ENCODE measurements at places on chromosomes 5 and 9.
A peak's percentile ranks its signal among the peaks of the same experiment; 100 is the strongest.

DNA sequence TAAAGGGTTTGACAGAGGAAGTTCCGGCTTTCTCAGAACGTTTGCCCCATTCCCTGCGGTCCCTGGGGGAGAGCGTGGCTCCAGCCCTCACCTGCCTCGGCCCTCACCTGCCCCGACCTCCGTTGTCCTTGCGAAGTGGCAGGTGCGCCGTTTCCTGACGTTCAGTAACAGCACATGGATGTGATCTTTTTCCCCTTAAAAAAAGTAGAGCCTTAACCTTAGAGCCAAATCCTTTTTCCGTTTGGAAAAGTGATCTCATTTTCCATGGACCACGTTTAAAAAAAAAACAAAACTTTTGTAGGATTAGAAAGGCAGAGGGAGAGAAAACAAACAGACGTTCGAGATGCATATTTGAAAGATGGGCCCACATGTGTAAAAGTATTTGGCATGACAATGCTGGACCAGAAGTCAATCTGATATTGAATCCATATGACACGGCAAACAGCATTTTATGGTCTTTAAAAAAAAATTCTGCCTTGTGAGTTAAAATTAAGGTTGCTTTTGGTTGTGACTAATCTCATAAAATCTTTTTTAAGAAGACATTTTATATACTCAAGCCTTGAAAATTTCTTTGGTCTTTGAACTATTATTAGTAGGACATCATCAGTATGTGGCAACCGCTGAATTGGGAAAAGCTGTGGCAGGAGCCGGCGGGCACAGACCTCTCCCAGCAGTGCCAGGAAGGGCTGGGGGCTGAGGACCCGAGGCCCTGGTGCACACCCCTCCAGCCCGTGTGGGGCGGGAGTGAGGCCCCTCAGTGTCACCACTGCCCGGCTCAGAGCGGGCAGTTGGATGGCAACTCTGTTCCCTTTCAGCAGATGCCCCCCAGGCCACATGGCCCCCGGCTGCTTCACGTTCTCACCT, 42.5 kb upstream of the EXOC3 start:
- no peak for DNase-seq

DNA sequence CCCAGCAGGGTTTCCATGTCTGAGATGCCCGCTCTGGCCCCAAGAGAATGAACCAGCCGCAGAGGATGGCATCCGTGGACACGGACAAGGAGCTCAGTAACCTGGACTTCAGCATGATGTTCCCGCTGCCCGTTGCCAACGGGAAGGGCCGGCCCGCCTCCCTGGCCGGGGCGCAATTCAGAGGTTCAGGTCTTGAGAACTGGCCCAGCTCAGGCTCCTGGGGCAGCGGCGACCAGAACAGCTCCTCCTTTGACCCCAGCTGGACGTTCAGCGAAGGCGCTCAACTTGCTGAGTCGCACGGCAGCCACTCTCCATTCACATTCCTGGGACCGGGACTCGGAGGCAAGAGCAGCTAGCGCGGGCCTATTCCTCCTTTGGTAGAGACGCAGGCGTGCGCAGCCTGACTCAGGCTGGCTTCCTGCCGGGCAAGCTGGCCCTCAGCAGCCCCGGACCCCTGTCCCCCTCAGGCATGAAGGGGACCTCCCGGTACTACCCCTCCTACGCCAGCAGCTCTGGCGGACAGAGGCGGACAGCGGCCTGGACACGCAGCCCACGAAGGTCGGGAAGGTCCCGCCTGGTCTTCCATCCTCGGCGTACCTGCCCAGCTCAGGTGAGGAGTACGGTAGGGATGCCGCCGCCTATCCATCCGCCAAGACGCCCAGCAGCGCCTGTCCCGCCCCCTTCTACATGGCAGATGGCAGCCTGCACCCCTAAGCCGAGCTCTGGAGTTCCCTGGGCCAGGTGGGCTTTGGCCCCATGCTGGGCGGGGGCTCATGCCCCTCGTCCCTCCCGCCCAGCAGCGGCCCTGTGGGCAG, 74.4 kb downstream of the INSL6 start:
- DNase-seq: no peak

DNA sequence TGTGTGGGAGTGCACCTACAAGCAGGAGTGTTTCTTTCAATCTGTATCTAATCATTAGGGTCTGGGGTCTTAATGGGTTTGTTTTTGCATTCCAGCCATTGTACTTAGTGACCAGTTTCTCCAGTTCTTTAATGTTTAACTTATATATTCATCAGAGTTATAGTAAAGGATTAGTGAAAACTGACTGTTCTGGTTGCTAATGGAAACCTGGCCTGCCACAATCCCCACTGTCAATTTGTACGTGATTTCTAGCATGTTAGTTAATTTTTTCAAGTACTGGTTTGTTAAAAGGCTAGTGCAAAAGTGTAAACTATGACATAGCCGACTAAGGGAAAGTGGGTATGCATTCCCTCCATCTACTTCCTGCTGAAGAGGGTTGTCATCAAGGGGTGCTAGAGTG, 276.1 kb downstream of the HTR1A start:
- DNase-seq: no peak

DNA sequence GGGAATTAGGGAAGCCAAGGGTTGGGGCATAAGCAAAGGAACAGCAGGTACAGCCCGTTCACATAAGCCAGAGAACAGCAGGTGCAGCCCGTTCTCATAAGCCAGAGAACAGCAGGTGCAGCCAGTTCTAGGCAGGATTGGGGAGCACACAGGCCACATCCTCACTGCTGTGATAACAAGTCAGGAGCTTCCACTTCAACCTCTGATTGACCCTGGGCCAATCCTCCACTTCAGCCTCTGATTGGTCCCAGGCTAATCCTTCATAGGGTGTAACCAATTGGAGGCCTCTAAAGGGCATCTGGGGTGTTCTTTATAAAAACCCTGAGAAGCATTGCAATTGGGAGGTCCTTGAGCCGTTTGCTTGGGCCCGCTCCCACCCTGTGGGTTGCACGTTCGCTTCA, 27.5 kb downstream of the CEL start:
- peak; percentile 78 for DNase-seq

DNA sequence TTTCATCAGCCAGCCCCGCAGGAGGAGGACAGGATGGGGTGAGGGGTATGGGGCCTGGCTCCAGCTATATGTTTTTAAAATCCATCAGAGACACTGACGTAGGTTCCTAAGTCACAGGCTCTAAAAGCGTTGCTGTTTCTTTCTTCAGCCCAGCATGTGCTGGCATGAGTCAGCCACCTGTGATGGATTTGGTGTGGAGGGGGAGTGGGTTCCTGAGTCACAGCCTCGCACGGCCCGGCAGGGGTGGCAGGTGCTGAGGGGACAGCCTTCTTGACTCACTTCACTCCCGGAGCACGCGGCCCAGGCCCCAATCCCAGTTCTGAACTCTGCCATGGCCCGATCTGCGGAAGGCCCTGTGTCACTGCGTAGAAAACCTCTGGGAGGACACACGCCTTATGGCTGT, 38.8 kb upstream of the RPL26L1 start:
- DNase-seq: no peak

DNA sequence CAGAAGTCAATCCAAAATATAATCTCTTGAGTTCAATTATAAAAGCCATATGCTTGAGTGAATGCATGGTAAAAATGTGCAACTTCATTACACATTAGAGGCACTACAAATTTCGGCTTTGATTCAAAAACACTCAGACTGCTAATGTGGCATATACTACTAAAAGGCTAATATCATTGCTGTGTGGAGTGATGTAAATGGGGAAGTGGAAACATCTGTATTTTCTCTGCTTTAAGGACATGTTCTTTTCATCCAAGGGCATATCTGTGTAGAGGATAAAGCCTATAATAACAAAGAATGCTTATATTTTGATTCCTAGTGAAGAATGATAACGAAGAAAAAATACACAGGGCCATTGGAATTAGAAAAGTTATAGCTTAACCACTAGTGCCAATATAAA, 643.9 kb upstream of the ZNF608 start:
- no peak for DNase-seq

- DNase-seq: no peak
These were observed 51.6 kb upstream of the C5orf46 start for GRCh38 chr5:147957901-147958300.

GRCh38 chr5:100562821-100563220, 27.6 kb downstream of the FAM174A start:
- DNase-seq: no peak

GRCh38 chr5:110239786-110240185, 486.7 kb downstream of the TMEM232 start:
- no peak for DNase-seq

DNA sequence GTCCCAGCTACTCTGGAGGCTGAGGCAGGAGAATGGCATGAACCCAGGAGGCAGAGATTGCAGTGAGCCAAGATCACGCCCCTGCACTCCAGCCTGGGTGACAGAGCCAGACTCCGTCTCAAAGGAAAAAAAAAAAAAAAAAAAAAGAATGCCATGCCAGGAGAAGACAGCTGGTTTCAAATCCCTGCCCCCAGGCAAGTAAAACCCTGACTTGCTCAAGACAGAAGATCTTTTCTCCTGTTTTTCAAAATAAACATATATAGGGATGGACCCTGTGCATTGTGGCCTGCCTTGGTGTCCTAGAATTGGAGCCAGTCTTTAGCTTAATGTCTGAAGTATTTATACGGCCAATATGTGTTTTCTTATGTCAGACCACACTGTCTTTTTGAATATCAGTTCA, 177.1 kb downstream of the NR3C1 start:
- no peak for DNase-seq

GRCh38 chr9:72315510-72316311, 49.3 kb downstream of the ZFAND5 start:
- no peak for DNase-seq

DNA sequence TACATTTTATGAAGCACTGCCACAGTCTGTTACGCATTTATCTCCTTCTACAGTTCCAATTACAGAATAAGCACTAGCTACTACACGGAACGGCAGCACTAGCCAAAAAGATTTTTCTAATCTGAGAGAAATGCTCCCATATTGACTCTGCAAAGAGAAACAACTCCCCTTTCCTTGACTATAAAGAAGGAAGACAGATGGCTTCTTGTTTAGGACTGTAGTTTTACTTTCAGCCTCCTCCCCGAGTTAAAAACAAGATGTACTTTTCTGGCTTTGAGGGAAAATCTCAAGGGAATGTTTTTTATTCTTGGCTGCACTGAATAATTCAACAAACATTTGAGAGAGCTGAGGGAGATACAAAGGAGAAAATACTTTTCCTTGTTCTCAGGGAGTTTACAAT, 1.9 kb upstream of the SLC44A1 start:
- DNase-seq: no peak

- no peak for DNase-seq
These were observed 5.3 kb downstream of the PRELID2 start for GRCh38 chr5:145829708-145830361.

- no peak for DNase-seq
These were observed 24.1 kb upstream of the IL6ST start for GRCh38 chr5:56018832-56019231.

DNA sequence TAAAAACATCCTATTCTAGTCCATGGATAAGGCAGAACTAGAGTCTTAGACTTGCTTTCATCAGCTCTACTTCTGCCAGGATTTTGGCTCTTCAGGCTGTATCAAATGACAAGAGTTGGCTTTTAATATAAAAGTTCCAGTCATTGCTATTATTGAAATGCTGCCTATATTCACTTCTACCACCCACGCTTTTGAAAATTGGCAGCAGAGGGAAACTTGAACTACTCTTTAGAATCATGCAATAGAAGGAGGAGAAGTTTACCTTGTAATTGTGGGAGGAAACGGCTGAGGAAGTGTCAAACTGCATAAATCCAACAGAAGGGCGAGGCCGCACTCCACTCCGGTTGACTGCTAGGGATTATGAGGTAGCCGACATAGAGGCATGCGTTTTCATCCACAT, 122.6 kb upstream of the BASP1 start:
- no peak for DNase-seq

DNA sequence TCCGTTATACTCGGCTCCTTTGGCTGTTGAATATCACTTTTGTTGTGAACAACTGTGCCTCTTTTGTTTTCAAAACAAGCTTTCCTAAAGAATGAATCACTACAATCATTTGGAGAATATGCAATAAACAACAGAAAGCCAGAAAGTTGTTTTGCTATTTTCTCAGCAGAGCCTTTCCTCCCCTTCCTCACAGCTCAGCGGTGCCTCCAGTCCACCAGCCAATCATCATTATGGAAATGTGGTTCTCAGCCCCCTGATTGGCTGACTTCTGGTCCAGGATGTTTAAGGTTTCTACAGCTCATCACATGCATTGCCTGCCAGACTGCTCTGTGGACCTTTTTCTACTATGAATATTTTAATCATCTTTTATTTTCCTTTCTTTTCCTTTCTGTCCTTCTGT, 9.1 kb upstream of the ZNF608 start:
- DNase-seq: peak; percentile 8

- no peak for DNase-seq
These were observed 57.1 kb downstream of the RETREG1 start for GRCh38 chr5:16559702-16560101.

DNA sequence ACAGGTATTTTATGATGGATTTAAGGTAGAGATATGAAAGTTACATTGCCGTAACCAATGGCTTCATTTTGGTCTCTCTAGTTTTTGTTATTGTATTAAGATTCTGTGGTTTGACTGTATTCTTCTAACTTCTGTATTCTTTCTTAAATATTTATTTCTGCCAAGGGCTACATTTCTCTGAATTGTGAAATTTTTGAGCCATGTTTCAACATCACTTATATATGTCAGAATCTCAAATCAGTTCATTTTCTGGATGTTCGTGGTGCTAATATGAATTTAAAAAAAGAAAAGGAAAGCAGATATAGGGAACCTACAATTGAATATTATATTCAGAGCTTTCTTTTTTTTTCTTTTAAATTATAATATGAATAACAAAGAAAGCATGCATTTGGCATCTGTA, 142.7 kb downstream of the ANXA1 start:
- DNase-seq: no peak

DNA sequence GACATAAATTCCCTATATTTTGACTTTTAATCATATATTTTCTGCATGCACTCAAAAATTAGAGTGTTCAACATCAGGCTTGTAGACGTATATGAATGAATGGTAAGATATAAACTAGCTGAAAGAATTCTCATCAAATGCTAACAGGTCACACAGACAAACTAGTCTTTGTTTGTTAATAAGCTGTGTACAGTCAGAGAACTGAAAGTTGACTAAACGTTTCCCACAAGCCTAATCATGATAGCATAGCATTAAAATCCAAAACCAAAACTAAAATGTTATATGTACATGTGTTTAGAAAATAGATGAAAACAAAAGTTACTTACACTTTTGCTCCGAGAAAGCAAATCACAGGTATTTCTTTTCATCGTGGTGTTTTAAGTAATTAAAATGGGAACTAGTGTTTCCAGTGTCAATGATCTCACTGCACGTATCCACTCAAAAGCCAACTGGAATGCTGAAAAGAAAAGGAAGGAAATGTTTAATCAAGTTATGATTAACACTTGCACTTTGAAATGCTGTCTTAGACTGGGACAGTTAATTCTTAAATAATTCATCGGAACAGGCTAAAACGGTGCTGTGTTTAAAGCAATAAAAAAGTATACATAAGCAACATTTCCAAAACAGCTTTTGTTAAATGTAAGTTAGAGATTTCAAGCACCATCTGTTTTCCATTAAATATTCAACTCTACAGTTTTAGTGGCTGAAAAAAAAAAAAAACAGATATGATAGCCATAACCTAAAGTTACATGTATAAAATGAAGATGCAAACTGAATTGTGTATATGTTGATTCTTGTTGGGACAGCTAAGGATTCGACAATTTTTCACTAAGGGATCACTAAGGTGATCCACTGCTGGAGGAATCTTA, 291.9 kb upstream of the PDE4D start:
- no peak for DNase-seq

Data from Jurkat, Clone E6-1 (cell line).